ENCODE measurements at places on chromosomes 5 and 9.

- no peak for DNase-seq
These were observed 16.5 kb upstream of the CXXC5 start for GRCh38 chr5:139631520-139632165.

DNA sequence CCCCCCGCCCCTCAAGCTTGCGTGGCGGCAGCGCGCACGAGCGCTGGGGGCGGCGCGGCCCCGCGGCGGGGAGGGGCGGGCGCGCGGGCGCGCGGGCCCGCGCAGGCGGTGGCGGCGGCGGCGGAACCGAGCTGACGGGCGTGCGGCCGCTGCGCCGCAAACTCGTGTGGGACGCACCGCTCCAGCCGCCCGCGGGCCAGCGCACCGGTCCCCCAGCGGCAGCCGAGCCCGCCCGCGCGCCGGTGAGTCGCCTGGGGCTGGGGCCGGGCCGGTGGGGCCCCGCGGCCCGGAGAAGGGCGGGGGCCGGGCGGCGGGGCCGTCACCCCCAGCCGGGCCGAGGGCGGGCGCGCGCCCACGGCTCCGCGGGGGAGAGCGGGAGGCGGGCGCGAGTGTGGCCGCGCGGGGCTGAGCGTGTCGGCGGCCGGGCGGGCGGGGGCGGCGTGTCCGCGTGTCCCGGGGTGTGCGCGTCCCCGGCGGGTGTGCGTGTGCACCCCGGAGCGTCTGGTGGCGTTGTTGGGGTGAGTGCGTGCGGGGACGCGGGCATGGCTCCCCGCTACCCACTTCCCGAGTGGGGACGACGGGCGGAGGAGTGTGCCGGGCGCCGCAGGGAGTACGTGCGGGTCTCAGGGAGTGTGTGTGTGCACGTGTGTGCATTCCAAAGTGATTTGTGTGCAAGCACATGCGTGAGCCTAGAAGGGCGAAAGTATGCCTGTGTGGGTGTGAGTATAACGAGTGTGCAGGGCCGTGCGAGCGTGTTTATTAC, at the start of gene NEK6:
Gene NEK6, plus strand, starts transcription at position 106 of the 763 bp plus-strand sequence. CDS start 44,016 bp downstream, outside the sequence.
- no peak for DNase-seq

DNA sequence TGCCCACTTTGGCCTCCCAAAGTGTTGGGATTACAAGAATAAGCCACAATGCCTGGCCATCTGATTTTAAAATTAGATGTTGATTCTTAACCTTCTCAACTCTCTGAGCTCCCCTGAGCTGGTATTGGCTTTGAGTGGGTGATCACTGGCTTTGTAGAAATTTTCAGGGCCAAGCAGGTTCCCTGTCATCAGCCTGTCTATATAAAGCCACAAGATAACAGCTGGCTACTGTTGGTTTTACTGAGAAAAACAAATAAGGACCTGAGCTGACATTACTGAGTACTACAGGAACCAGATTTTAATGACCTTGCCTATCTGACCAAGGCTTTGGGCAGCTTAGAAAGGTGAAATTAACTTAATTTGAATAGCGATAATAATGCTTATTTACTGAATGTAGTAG, 153.6 kb downstream of the MSX2 start:
- DNase-seq = no peak

DNA sequence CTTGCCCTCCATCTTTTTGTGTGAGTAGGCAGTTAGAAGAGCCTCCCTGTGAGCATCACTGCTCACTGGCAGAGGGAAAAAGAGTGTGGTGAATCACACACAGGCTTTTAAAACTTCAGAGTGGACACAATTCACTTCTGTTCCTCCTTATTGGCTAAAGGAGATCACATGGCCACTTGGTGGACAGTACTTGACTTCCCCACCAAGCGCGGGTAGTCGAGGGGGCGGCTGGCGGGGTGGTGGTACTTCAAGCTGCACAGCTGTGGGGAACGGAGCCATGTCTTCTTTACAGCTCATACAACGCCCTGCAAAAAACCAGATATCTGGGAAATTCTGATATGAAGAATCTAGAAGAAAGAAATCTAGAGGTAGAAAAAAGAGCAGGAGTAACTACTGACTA, 95.4 kb downstream of the PAM start:
- no peak for DNase-seq

GRCh38 chr9:96061293-96061987, 185.9 kb downstream of the ERCC6L2 start:
- peak; percentile 50 for DNase-seq

GRCh38 chr5:62741761-62742160, 163.1 kb downstream of the LRRC70 start:
- no peak for DNase-seq

- DNase-seq = no peak
These were observed 294.5 kb upstream of the IRX4 start for GRCh38 chr5:2177244-2177643.

Data from fibroblast of skin of left quadriceps (primary cell).